Amniotic stem cell (primary cell): ENCODE measurements at places on chromosomes 4 and X.

- DNase-seq, result no peak
Observed at GRCh38 chrX:42824541-42824940, 46.6 kb upstream of the PPP1R2C start.

DNA sequence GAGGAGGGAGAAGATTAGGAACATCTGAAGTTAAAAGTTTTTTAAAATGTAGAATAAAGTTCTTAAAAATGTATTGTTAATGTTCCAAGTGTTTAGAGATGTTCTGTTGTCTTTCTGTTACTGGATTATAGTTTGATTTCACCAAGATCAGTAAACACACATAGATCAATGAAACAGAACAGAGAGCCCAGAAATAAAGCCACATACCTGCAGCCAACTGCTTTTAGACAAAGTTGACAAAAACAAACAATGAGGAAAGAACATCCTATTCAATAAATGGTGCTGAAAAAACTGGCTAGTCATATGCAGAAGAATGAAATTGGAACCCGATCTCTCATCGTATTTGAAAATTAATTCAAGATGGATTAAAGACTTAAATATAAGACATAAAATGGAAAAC, 966.3 kb upstream of the POU3F4 start:
- no peak for DNase-seq

DNA sequence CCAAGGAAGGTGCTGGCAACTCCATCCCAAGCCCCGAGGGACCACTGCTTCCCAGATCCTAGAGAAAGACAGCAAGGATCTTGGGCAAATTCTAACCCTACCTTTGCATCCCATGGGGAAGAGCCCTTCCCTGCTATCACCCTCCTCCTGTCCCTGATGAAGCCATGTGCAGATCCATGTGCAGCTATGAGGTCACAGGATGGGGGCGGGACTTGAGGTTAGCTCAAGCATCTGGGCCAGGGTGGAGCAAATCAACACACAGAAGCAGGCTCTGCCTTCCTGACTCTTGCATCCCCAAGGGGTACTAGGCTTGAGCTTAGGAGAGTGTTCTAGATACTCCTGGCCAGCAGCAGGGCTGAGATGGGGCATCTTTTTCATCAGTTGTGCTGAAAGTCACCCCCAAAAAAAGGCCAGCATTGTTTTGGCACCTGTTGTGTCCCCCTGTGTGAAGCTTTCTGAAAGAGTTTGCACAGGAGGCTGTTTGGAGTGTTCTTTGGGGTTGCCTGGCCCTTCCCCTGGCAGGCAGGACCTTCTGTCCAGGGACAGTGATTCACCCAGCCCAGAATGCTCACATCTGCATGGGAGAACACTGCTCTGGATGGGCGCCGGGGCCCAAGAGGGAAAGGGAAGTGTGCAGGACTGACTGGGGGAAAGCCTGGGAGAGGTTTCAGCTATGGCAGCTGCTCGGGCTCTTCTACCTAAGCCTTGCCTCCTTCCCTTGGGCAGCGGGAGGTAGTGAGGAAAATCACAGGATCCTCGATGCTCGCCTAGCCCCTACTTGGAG, 50.8 kb downstream of the PRPS1 start:
- peak; percentile 2 for DNase-seq

- no peak for DNase-seq
Observed at GRCh38 chr4:52718123-52718522, 33.1 kb downstream of the ERVMER34-1 start.

DNA sequence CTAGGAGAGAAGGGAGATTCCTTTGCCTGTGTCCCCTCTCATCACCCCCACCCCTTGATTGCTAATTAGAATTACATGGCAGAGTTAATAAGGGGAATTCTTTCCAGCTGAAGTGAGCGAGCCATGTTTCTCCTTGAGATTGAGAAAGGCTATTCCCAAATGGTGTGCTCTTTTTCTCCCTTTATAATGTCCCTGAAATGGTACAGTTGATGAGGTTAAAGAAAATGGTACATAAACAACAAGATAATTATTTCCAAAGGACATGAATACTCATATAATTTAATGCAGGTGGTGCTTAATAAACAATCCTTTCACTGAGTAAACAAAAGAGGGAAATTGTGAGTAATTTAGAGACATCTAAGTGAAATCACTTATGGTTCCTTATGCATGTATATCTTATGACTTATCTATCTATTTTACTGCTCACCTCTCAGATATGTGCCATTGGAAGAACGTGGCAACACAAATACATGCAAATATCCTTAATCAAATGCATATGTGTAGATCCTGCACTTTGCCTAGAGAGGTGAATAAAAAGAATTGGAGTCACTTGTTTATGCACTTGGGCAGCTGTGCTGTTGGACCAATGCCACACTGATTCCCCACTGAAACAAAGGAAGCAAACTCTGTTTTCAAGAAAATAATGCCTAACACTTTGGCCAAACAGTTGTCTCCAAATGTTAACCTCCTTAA, 106.6 kb upstream of the WDR44 start:
- DNase-seq, result no peak

DNA sequence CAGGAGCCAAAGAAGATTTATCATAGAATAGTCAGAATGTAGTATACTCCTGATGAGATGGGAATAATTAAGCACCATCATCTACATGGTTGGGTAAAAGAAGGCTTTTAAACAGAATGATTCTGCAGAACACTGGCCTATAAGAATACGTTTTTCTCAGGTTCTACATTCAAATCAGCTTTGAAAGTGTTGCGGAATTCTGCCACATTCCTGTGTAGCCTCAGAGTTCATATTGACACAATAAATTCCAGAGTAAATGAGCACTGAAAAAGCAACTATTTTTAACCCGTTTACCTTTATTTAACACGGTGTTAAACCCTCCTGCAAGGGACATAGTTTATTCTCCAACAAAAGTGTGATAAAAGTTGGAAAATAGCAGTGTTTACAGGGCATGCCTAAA, 950.2 kb upstream of the SLIT2 start:
- DNase-seq, result no peak

GRCh38 chr4:52714597-52715254, 36.5 kb downstream of the ERVMER34-1 start:
- DNase-seq, result no peak
